Thoracic aorta endothelial cell (primary cell): ENCODE measurements at places on chromosomes 5 and 9. TPM values are rescaled to one million over a fixed set of nuclear protein-coding genes. Genes with fewer than 3 reads are reported as not detected.

NR6A1 gene
- total RNA-seq: 0.27 and 1.2 TPM in 2 replicates

LCN12 gene
- not detected in 2 replicates for total RNA-seq

SPINK4 gene
- not detected in 2 replicates for total RNA-seq

AIF1L gene
- 41.5 and 49.5 TPM in 2 replicates for total RNA-seq

SLC46A2 gene
- total RNA-seq: not detected in 2 replicates

CDKN2B-AS1 gene
- total RNA-seq: 1.2 and 1.4 TPM in 2 replicates
